Neuronal stem cell (in vitro differentiated cells): ENCODE measurements at places on chromosomes 12 and 14.

- no peak for DNase-seq
- no peak overlapping the region for H3K27ac ChIP-seq
- H3K4me1 ChIP-seq: no peaks in the 10 kb centered on the region
- H3K27me3 ChIP-seq: peaks cover 19% of the 10 kb centered on the region
- H3K36me3 ChIP-seq: no peaks in the 10 kb centered on the region
- H3K4me3 ChIP-seq: no peak overlapping the region
These were observed 30.0 kb upstream of the CCDC63 start for GRCh38 chr12:110816779-110817178.

DNA sequence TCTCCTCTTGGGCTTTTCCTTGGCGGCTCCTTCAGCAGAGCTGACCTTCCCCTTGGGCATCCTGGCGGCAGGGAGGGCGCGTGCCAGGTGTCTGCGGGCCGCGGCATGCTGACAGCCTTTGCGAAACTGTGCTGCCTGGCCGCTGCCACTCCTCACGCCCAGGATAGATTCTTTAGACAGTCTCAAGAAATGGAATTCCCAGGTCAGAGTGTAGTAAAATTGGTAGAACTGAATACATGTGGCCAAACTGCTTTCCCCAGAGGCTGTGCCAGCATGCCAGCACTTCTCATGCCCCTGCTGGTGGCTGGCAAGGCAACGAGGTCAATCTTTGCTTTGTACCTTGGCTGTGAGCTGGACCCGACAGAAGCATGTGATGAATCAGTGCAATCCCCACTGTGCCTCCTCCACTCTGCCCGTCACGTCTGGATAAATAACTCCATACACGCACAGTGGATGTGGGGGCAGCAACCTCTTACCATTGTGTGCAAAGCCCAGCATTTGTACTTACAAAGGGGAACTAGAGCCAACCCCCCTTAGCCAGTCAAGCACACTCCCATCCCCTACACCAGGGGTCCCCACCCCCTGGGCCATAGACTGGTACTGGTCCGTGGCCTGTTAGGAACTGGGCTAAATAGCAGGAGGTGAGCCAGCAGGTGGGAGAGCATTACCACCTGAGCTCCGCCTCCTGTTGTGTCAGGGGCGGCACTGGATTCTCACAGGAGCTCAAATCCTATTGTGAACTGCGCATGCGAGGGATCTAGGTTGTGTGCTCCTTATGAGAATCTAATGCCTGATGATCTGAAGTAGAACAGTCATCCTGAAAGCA is 90.9 kb downstream of the ACTN1 start:
- DNase-seq: no peak
- no peaks in the 10 kb centered on the region for H3K4me1 ChIP-seq
- no peak overlapping the region for H3K4me3 ChIP-seq
- H3K27me3 ChIP-seq: no peaks in the 10 kb centered on the region

- no peaks in the 10 kb centered on the region for H3K27me3 ChIP-seq
- H3K36me3 ChIP-seq: no peaks in the 10 kb centered on the region
- H3K4me3 ChIP-seq: no peak overlapping the region
- H3K27ac ChIP-seq: no peak overlapping the region
- H3K4me1 ChIP-seq: peaks cover 14% of the 10 kb centered on the region
- no peak for DNase-seq
These were observed 71.4 kb upstream of the PARP11 start for GRCh38 chr12:3944620-3945019.

DNA sequence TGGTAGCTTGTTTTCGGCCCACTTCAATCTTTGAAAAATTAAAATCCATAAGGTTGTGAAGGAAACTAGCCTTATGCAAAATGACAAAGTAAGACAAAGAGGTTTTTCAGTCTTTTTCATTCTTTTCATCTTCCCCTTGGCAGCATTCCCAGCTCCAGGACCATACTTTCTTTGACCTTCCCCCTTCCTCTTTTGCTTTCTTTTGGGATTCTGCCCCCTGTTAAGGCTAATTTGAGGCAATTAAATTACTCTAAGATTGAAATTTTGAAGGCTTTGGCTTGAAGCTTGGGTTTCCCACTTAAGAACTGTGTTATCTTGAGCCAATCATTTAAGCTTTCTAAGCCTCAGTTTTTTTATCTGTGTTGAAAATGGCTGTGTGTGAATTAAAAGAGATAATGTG is 124.9 kb downstream of the DACT1 start:
- H3K4me1 ChIP-seq: peaks cover 16% of the 10 kb centered on the region
- DNase-seq: no peak
- no peaks in the 10 kb centered on the region for H3K36me3 ChIP-seq
- H3K27me3 ChIP-seq: no peaks in the 10 kb centered on the region

GRCh38 chr14:90088176-90088575 is 26.4 kb downstream of the KCNK13 start:
- DNase-seq: no peak
- no peaks in the 10 kb centered on the region for H3K27me3 ChIP-seq
- no peak overlapping the region for H3K27ac ChIP-seq
- no peaks in the 10 kb centered on the region for H3K4me1 ChIP-seq
- H3K4me3 ChIP-seq: no peak overlapping the region
- H3K36me3 ChIP-seq: no peaks in the 10 kb centered on the region

GRCh38 chr14:24123424-24124417 is 6.7 kb upstream of the FITM1 start:
- no peak for DNase-seq
- no peaks in the 10 kb centered on the region for H3K27me3 ChIP-seq
- H3K27ac ChIP-seq: no peak overlapping the region
- H3K36me3 ChIP-seq: peaks cover 44% of the 10 kb centered on the region
- peak overlapping the region; percentile 33 for H3K4me3 ChIP-seq

GRCh38 chr12:115895247-115895646 is 382.2 kb downstream of the MED13L start:
- no peaks in the 10 kb centered on the region for H3K36me3 ChIP-seq
- no peaks in the 10 kb centered on the region for H3K27me3 ChIP-seq
- no peak overlapping the region for H3K4me3 ChIP-seq
- peaks cover 5% of the 10 kb centered on the region for H3K4me1 ChIP-seq
- no peak overlapping the region for H3K27ac ChIP-seq

GRCh38 chr12:10122689-10123088 is 7.3 kb downstream of the CLEC7A start:
- H3K27me3 ChIP-seq: no peaks in the 10 kb centered on the region
- no peaks in the 10 kb centered on the region for H3K4me1 ChIP-seq
- H3K4me3 ChIP-seq: no peak overlapping the region
- H3K27ac ChIP-seq: no peak overlapping the region
- DNase-seq: no peak

DNA sequence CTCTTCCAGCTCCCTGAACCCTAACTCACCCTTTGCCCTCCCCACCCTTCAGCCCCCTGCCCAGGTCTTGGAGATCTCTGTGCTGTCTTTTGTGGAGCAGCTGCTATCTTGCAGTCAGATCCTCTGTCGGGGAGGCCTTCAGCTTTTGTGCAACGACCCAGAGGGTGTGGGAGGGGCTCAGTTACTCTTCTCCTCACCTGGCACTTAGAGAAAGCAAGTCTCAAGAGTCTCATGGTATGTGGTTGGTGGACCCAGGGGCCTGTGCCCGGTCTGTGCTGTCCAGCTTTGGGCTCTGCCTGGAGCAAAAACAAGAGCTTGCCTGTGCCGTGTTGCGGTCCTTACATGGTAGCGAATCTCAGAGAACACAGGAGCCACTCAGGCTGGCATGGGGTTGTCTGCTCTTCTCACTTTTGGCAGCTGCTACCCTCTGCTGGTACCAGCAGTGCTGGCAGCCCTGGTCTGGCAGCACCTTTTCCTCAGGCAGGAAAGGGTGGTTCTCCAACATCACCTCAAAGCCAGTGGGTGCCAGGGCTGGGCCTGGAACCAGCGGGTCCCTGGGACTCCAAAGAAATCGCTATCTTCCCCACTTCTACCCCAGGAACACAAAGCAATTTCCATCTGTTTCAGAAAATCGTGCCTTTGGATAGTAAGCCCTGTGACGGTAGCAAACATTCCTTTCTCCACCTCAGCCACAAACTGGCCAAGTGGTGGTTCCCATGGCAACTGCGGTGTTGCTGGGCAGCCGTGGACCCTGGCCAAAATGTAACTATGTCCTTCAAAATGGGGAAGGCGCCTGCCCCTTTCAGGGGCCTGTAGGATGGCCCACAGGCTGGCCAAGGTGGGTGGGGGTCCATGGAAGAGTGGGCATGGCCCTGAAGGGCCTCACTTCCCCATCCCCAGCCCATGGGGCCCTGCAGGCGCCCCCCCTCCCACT is 90.0 kb downstream of the RIN3 start:
- H3K27me3 ChIP-seq: no peaks in the 10 kb centered on the region
- peaks cover 6% of the 10 kb centered on the region for H3K4me1 ChIP-seq
- no peak overlapping the region for H3K27ac ChIP-seq
- DNase-seq: peak; percentile 18
- no peaks in the 10 kb centered on the region for H3K36me3 ChIP-seq
- no peak overlapping the region for H3K4me3 ChIP-seq

DNA sequence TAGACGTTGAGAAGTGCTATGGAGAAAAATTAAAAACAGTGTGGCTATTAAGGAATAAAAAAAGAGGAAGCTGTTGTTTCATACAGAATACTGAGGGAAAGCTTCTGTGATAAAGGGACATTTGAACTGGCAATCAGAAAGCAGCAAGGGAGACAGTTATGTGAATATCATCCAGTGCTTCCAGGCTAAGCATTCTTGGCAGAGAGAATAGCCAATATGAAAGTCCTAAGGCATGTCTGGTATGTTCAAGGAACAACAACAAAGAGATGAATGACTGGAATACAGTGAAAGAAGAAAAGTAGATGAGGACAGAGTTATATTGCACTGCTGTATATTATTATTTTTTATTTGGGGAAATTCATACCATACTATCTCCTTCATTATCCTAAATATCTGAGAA is 23.9 kb downstream of the SCAF11 start:
- no peaks in the 10 kb centered on the region for H3K27me3 ChIP-seq
- H3K36me3 ChIP-seq: no peaks in the 10 kb centered on the region
- H3K4me3 ChIP-seq: no peak overlapping the region
- H3K4me1 ChIP-seq: no peaks in the 10 kb centered on the region
- no peak overlapping the region for H3K27ac ChIP-seq

DNA sequence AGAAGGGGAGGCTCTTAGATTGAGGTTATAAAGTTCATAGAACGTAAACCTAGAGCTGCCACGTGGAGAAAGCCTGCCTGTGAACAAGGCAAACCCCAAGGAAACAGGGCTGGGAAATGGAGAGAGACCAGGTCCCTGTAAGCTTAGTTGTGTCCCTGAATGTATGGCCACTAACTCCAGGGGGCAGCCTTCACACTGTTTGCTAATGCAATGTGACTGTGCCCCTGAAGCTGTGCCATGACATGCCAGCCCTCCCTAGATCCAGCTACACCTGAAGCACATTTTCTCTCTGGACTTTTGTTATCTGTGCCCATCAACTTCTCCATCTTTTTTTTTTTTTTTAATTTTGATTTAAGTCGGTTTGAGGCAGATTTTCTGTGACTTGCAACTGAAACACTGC is 60.6 kb upstream of the TMCC3 start:
- H3K36me3 ChIP-seq: no peaks in the 10 kb centered on the region
- H3K27ac ChIP-seq: no peak overlapping the region
- DNase-seq: no peak
- no peaks in the 10 kb centered on the region for H3K27me3 ChIP-seq
- H3K4me1 ChIP-seq: no peaks in the 10 kb centered on the region

DNA sequence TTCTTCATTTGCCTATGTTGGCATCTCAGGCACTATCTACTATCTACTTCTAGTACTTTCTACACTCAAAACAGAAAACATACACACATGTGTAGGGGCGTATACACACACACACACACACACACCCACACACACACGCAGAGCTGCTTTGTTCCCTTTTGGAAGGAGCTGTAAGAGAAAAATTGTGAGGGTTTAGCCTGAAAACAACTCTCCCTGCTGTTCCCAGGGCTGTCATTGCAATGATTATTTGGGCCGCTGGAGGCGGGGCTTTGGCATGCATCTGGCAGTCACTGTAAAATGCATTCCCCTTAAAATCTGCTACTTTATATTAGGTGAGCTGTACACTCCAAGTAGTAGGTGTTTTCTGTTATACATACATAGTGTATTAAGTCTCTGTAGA is 29.1 kb upstream of the SLC38A2 start:
- H3K27ac ChIP-seq: no peak overlapping the region
- no peaks in the 10 kb centered on the region for H3K36me3 ChIP-seq
- no peak overlapping the region for H3K4me3 ChIP-seq
- no peaks in the 10 kb centered on the region for H3K4me1 ChIP-seq
- DNase-seq: no peak
- H3K27me3 ChIP-seq: no peaks in the 10 kb centered on the region

DNA sequence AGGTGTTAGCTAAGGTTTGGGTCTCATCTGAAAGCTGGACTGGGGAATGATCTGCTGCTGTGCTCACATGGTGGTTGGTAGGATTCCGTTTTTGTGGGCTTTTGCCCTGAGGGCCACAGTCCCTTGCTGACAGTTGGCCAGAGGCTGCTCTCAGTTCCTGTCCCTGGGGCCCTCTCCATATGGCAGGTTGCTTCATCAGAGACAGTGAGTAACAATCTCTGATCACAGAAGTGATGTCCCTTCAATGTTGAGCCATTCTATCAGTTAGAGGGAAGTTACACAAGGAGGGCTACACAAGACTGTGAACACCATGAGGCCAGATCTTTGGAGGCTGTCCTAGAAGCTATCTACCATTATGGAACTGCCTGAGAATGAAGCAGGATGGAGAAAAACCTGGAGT is 137.2 kb downstream of the AACS start:
- no peak overlapping the region for H3K27ac ChIP-seq
- H3K4me3 ChIP-seq: no peak overlapping the region
- no peak for DNase-seq
- H3K36me3 ChIP-seq: peaks cover 5% of the 10 kb centered on the region
- no peaks in the 10 kb centered on the region for H3K27me3 ChIP-seq

- no peaks in the 10 kb centered on the region for H3K27me3 ChIP-seq
- H3K36me3 ChIP-seq: no peaks in the 10 kb centered on the region
- no peaks in the 10 kb centered on the region for H3K4me1 ChIP-seq
- DNase-seq: no peak
- no peak overlapping the region for H3K4me3 ChIP-seq
- H3K27ac ChIP-seq: no peak overlapping the region
These were observed 356.7 kb upstream of the DIO2 start for GRCh38 chr14:80567905-80568536.

DNA sequence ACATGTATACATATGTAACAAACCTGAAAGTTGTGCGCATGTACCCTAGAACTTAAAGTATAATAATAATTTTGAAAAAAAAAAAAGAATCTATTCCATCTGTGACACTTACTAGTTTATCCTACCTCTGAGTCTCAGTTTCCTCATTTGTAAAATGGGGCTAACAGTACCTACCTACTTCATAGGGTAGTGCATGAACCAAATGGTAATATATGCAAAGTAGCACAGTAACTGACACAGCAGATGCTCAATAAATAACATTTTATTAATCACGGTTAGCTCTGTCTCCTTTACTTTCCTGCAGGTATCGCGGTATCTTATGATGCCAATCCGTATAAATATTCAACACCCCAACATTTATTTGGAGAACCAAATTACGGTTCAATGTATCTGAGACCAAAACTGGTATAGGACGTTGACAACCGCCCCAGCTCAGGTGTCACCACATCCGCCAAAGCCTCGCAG is 703 bp downstream of the TMED10 start:
- H3K4me3 ChIP-seq: peak overlapping the region; percentile 77
- no peaks in the 10 kb centered on the region for H3K36me3 ChIP-seq
- H3K27me3 ChIP-seq: no peaks in the 10 kb centered on the region

- H3K27me3 ChIP-seq: no peaks in the 10 kb centered on the region
- peaks cover 13% of the 10 kb centered on the region for H3K4me1 ChIP-seq
- no peaks in the 10 kb centered on the region for H3K36me3 ChIP-seq
- no peak for DNase-seq
These were observed 39.2 kb upstream of the PWP1 start for GRCh38 chr12:107646436-107646835.

- H3K4me3 ChIP-seq: no peak overlapping the region
- H3K36me3 ChIP-seq: no peaks in the 10 kb centered on the region
- no peaks in the 10 kb centered on the region for H3K27me3 ChIP-seq
- H3K27ac ChIP-seq: no peak overlapping the region
- no peaks in the 10 kb centered on the region for H3K4me1 ChIP-seq
These were observed 215.4 kb downstream of the PELI2 start for GRCh38 chr14:56333359-56334292.
